ENCODE measurements at places on chromosomes 4 and X.
A peak's percentile ranks its signal among the peaks of the same experiment; 100 is the strongest.

DNA sequence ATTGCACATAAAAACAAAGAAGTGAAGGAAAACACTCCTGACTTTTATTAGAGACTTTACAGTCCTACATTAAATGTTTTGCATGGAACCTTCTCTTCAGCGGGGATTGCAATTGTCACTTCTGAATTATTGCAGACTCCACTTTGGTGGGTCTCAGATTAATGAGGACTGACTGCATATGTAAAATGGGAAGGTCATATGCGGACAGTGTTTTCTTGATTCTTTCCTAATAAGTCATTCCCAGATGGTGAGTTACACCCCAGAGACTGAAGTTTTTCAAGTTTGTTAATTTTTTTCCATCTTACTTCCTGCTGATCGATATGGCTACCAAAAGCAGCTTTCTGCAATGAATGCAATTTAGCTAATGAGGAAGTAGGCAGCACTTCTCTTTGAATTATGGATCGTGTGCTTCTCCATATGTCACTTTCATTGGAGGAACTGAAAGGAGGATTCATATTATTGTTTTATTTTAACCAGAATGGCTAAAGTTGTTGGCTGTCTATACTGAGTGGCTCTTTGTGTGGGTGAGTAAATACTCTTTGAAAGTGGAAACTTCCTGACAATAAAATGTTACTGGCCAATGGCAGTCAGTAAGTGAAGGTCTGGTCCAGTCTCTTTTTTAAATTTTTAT lies 119.3 kb upstream of the CLNK start:
- DNase-seq: no peak

DNA sequence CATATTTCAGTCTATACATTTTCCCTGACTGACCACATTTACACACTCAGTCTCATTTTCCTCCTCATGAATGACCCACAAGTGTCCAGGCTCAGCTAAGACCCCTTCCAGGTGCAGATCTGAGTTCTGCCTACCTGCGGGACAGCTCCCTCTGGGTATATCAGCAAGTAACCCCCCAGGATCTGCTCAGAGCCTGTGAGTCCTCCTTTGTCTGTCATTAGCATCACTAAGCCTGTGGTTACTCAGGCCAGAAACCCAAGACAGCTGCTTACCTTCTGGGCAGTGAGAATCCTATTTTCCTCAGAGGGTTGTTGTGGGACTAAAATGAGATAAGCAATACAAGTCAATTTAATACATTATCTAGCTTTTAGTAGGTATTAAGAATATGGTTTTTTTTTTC lies 487.6 kb upstream of the BOD1L1 start:
- no peak for DNase-seq

DNA sequence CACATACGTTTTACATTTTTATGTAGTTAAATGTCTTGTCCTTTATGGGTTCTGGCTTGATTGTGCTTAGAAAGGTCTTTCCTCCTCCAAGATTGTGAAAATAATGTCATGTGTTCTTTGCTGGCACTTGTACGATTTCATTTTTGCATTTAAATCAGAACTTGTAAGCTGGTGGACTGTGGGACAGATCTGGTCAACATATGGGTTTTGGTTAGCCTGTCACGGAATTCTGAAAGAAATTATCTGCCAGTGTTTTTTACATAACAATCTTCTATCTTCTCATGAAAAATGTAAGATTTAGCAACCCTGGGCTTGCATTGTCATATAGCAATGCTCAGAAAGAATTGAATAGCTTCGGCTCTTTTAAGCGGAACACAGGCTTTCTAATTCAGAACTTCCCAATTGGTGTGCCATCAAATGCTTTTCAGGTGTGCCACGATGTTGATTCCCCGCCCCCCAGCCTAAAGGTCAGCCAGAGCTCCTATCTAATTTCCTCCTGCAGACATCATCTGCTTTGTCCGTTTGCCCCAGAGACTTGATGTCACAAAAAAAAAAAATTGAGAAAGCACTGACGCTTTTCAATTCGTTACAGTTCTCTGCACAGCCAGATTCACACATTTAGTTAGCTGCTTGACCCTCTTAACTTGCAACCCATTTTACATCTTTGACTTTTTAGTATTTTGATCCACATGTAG lies 16.2 kb downstream of the AFF1 start:
- DNase-seq: no peak

- peak; percentile 38 for DNase-seq
Measured at GRCh38 chrX:102659790-102660757, 8.8 kb downstream of the GPRASP1 start.

DNA sequence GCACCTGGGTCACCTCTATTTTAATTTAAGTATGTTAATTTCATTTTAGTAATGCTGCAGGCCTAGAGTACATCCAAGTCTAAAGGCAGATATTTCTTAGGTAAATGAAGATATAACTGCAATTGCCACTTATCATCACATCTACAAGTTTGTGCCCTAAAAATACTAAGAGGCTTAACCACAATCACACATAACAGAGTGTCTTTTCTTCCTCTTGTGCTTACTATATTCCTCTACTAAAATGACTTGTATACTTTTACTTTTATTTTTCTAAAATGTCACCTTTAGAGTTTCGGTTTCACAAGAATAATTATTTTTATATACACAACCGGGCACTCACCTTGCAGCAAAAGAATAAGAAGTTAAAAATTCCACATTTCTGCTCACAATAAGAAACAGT lies 77.9 kb downstream of the EFHC2 start:
- no peak for DNase-seq

- DNase-seq: no peak
Measured at GRCh38 chr4:152278505-152279233, 257.2 kb downstream of the FBXW7 start.

- no peak for DNase-seq
Measured at GRCh38 chr4:32488690-32489089, 1768.5 kb downstream of the PCDH7 start.

GRCh38 chr4:108345862-108346817 lies 177.4 kb upstream of the LEF1 start:
- DNase-seq: no peak

DNA sequence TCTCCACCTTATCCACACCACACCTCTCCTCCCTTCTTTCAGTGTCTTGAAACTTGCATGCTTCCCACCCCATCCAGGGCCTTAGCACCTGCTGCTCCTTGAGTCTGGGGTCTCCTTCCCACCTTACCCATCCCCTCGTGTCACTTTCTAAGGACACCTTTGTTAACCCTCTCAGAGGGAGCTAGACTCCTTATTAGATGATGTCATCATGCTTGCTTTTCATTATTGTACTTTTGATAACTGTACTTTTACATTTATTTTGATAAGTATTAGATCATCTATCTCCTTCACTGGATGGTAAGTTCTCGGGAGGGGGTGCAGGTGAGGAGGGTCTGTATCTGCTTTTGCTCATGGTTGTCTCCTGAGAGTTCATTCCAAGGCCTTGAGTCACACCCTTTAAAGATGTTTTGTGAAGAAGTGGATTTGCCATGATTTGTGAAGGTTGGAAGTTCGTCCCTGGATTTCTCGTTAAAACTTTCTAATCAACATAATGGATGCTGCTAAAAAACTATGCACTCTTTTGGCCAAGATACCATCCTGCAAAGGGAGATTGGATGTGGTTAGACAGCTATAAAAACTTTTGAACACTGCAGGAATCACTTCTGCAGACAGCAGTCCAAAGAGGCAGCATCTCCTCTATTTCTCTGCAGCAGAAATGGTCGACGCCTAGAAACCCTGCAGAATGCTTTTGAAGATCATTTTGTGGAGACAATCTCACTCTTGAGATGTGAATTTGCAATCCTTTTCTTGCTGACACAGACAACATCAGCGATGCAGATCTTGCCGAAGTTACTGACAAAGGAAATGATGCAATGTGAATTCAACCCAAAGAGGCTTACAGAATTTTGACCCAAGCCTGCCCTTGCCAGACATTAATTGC lies 69.6 kb downstream of the ENPP6 start:
- no peak for DNase-seq

GRCh38 chr4:149120331-149121022 lies 678.3 kb upstream of the NR3C2 start:
- no peak for DNase-seq

DNA sequence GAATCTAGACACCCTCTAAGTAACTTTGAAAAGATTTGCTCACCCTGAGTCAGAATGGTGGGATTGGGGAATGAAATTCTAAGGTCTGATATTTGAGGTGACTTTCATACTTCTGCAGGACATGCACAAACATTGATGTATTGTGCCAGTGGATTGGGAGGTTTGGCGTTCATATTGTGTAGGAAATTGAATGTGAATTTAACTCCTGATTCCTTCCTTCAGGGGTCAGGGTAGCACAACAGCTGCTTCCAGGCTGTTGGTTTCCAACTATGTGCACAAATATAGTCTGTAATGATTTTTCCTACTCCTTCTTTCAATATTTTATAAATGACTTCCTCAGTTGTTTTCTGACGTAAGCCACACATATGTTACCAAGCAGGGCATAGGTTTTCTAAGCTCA lies 3.1 kb downstream of the IL1RAPL1 start:
- no peak for DNase-seq

DNA sequence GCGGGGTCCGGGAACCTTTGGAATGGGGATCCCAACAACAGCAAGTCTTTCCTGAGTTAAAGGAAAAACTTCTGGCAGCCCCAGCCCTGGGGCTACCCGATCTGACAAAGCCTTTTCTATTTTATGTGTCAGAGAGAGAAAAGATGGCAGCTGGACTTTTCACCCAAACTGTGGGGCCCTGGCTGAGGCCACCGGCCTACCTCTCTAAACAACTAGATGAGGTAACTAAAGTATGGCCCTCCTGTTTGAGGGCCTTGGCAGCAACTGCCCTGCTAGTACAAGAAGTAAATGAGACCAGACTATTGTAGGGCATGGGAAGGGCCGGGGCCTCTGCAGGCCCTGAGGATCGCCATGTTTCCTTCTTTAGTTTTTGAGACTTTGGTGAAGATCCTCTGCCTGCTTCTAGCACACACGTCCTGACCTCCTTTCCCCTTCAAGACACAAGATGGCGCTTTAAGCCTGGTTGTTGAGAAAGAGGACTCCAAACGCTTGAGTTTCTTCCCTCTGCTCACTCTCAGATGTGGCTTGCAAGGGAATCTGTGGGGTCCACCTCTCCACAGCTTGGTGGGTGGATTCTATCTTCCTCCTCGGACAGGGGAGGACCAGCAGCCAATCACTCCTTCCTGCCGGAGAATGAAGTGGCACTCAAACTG lies 18.5 kb upstream of the DRD5 start:
- no peak for DNase-seq

GRCh38 chr4:175421506-175421905 lies 390.6 kb downstream of the GPM6A start:
- no peak for DNase-seq

DNA sequence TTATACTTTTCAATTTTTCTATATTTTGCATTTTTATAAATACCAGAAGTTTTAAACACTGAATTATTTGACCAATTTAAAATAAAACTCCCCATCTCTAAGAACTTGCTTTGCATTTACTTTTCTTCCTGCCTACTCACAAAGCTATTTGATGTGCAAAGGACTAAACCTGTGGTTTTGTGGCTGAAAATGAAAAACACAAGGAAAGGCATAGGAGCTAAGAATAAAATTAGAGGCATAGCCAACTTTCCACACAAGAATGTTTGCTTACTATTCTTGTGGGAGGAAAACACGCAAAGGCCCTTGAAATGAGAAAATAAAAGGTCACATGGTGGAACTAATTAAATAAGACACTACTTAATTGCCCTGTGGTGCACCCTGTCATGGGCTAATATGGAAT lies 221.2 kb downstream of the KLHL13 start:
- DNase-seq: no peak

- DNase-seq: no peak
Measured at GRCh38 chr4:8079031-8079885, 79.4 kb downstream of the ABLIM2 start.

DNA sequence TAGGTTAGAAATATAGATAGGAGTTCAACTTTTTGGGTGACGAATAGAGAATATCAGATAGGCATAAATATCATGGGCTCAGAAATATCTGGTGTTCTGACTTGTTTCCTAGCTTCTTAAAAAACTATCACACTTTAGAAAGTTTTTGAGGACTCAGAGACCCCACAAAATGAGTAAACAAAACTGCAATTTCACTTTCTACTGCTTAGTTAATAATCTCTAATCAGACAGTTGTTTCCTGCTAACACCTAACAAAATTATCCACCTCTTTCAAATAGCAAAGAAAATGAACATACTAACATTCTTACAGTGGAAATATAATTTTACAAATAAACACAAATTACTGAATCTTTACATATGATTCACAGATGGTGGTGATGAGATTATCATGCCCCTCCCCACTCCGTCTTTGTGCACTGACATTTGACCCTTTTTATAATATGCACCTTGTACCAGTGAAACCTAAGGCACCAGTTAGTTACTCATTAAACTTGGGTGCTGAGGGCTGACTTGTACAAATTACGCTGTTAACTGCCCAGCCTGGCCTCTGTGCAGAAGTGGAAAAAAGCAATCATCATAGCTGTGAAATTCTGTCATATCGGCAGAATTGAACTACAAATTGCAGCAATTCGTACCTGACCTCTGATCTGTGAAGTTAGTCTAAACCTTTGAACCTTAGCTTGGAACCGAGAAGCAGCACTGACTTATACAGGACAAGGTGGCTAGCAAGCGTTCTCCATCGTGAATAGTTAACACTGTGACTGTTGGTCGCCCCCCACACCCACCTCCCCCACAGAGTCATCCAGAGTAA lies 138.7 kb downstream of the CHRNA9 start:
- no peak for DNase-seq

DNA sequence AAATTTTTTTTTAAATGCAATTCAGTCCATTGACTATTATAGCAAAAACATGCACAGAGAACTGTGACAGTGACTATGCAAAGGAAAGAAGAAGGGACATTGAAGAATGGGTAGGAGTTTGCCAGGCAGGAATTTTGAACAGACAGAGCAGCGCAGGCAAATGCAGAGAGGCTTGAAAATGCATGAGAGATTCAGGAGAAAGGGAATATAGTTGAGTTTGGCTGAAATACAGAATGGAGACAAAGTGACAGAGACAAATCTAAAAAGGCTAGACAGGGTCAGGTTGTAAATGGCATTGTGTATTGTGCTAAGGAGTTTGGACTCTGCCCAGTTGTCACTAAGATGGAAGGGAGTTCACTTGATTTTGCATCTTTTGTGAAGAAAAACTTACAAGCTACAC lies 42.4 kb upstream of the IL21 start:
- no peak for DNase-seq

DNA sequence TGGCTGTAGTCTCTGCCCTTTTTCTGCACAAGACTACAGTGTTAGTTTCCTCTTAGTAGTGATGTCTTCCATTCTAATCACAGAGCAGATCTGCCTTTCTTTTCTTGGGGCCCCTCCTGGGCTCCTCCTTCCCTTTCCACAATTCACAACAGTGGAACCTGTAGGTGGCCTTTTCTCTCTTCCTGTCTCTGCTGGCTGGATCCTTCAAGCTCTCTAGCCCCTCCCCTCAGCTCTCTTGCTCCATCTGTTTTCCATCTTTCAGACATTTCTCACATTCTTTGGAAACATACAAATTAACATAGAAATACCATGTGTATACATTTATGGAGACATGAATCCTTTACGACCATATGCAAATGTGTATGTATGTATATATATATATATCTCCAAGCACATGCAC lies 304 bp upstream of the SPIN2A start:
- DNase-seq: no peak

GRCh38 chr4:165398570-165398969 lies 19.8 kb downstream of the CPE start:
- DNase-seq: no peak
